Esophagus muscularis mucosa (tissue), 4 donors: ENCODE measurements at places on chromosomes 2 and 18. TPM values are rescaled to one million over a fixed set of nuclear protein-coding genes. Genes with fewer than 3 reads are reported as not detected.
A peak's percentile ranks its signal among the peaks of the same experiment; 100 is the strongest.

The REEP1 gene
- total RNA-seq: 95.1 TPM

GRCh38 chr2:230400041-230400440 lies 16.0 kb upstream of the SP100 start:
- no peaks in the 10 kb centered on the region for H3K36me3 ChIP-seq
- H3K27me3 ChIP-seq: no peaks in the 10 kb centered on the region
- DNase-seq: peak; percentile 90
- no peak overlapping the region for H3K4me3 ChIP-seq

GRCh38 chr2:197591339-197592072 lies 75.6 kb downstream of the MOB4 start:
- H3K27me3 ChIP-seq: no peaks in the 10 kb centered on the region
- H3K4me3 ChIP-seq: no peak overlapping the region
- H3K36me3 ChIP-seq: no peaks in the 10 kb centered on the region
- no peaks in the 10 kb centered on the region for H3K4me1 ChIP-seq
- no peak overlapping the region for H3K27ac ChIP-seq

DNA sequence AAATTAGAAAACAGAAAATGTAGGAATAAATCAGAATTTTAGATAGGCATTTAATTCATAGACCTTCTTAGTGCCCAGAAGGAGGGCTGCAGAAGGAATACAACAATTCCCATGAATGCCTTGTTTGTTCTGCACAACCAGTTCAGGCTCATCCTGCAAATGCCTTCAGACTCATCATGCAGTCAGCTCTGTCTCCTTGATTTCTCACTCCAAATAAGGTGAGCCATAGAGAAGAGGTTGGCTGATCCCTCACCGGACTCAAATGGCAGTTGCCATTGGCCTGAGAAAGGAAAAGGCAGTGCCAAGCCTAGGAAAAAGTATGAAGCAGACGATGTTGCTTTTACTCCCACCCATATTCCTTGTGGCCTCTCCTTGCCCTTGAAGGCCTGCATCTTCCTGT lies 50.3 kb downstream of the DSC3 start:
- no peak overlapping the region for H3K27ac ChIP-seq
- H3K4me3 ChIP-seq: no peak overlapping the region
- H3K4me1 ChIP-seq: no peaks in the 10 kb centered on the region

DNA sequence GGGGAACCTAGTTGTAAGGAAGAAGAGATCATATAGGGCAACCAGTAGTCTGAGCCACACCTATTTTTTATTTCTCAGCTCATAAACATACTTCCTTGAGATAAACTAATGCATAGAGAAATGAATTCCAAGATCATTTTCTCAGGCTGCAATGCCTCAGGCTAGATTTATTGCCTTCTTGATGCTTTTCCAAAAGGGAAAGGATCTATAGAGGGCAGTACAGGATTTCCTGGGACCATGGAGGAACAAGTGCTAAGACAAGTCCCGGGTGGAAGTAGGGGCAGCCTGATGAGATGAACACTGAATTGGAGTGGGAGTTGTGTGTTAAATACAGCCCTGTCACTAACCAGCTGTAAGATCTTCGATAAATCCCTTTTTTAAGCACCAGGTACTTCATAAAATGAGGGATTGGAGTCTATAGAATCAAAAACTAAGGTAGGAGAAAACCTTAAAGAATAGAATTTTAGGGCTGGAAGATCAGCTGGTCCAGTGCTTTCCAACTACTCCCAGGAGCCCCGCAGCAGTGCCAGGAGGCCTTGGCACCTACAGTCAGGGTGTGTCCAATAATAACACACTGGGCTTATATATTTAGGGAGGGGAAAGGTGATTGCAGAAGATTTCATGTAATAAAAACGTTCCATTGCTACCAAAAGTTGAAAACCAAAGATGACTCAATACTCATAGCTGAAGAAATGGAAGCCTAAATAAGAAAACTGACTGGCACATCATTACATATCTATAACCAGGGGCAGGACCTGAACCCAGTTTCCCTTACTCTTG lies 58.1 kb downstream of the SERTAD2 start:
- no peaks in the 10 kb centered on the region for H3K27me3 ChIP-seq
- no peak overlapping the region for H3K27ac ChIP-seq
- H3K4me3 ChIP-seq: no peak overlapping the region
- peaks cover 14% of the 10 kb centered on the region for H3K36me3 ChIP-seq
- peaks cover 6% of the 10 kb centered on the region for H3K4me1 ChIP-seq

DNA sequence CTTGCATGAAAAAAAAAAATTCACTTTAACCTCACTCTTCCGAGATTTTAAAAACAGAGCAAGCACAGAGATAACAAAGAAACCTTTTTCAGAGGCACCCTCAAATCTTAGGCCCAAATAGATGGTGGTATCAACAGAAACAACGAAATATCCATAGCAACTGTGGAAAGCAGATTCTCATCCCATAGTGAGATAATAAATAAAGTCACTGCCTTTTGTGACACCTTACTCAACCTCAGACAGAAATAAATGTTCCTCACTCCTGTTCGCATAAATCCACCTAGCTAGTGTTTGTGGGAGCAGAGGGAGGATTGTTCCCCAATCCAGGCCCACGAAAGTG lies 60.9 kb upstream of the RTN4 start:
- no peaks in the 10 kb centered on the region for H3K36me3 ChIP-seq
- H3K27ac ChIP-seq: peak overlapping the region; percentile 90
- no peaks in the 10 kb centered on the region for H3K27me3 ChIP-seq
- peaks cover 93% of the 10 kb centered on the region for H3K4me1 ChIP-seq
- DNase-seq: no peak
- H3K4me3 ChIP-seq: no peak overlapping the region

DNA sequence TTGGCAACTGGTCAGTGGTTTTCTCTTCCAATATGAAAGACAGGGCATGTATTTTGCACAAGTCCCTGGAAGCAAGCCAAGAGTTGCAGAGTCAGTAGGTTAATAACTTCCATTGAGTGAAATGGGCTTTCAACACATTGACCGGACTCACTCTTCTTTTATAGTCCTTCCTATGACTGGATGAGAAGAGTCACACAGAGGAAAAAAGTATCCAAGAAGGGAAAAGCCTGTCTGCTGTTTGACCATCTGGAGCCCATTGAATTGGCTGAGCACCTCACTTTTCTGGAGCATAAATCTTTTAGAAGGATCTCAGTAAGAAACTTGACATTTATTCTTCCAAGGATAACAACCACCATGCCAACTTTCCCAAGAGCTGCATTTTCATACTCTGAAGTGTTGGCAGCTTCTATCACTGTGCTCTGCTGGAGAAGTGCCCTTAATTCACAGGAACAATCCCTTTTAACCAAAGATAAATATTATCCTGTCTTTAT lies 45.4 kb downstream of the RASGRP3 start:
- H3K27ac ChIP-seq: peak overlapping the region; percentile 46
- H3K4me1 ChIP-seq: peaks cover 15% of the 10 kb centered on the region
- no peaks in the 10 kb centered on the region for H3K36me3 ChIP-seq
- H3K27me3 ChIP-seq: no peaks in the 10 kb centered on the region

GRCh38 chr2:207121784-207122183 lies 44.0 kb downstream of the KLF7 start:
- peak overlapping the region; percentile 36 for H3K27ac ChIP-seq
- peaks cover 12% of the 10 kb centered on the region for H3K36me3 ChIP-seq
- peaks cover 87% of the 10 kb centered on the region for H3K4me1 ChIP-seq
- no peak overlapping the region for H3K4me3 ChIP-seq

The SFTPB gene
- not detected for total RNA-seq

DNA sequence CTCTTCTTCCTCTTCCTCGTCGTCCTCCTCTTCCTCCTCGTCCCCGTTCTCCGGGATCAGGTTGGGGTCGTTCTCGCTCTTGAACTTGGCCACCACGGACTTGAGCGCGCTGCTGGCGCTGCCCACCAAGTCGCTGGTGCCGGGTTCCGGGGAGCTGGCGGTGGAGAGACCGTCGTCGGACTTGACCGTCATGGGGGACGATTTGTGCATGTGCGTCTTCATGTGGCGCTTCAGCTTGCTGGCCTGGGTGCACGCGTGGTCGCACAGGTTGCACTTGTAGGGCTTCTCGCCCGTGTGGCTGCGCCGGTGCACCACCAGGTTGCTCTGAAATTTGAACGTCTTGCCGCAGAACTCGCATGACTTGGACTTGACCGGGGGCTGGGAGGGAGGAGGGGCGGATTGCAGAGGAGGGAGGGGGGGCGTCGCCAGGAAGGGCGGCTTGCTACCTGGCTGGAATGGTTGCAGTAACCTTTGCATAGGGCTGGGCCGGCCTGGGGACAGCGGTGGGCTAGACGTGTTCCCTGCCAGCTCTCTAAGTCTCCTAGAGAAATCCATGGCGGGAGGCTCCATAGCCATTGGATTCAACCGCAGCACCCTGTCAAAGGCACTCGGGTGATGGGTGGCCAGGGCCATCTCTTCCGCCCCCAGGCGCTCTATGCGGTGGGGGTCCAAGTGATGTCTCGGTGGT lies 91.9 kb downstream of the BCL11A start:
- no peak for DNase-seq
- H3K27ac ChIP-seq: no peak overlapping the region
- H3K36me3 ChIP-seq: no peaks in the 10 kb centered on the region
- no peak overlapping the region for H3K4me3 ChIP-seq
- H3K4me1 ChIP-seq: peaks cover 6% of the 10 kb centered on the region
- no peaks in the 10 kb centered on the region for H3K27me3 ChIP-seq

DNA sequence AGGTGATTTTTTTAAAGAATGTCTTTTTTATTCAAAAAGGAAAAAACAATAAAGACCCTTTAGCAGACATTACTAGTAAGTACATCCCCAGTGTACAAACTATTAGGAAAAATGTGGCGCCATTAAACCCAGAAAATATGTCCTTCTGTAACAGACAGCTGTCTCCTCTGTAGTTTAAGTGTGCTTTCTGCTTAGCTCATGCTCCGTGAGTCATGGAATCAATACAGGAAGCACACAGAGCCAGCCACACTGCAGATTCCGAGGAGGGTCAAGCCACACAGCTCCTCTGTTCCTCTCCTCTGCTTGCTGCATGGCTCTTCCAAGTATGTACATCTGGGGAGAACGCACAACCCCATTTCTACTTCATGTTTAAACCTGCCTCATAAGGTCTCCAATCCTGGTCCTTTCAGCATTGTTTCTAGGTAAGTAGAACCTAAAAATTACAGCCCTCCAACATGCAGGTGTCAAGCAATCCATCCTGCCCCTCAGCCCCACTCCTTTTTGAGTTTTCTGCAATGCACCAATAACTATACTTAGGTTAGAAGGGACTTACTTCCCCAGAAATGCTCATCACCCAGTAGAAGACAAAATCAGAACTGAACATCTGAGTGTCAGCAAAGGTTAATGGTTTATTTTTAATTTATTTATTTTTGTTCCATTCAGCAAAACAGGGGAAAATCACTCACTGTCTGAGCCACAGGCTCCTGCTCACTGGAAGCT lies 37.5 kb downstream of the ACVR1 start:
- H3K4me3 ChIP-seq: peak overlapping the region; percentile 44
- H3K27me3 ChIP-seq: no peaks in the 10 kb centered on the region
- DNase-seq: peak; percentile 86
- peaks cover 59% of the 10 kb centered on the region for H3K4me1 ChIP-seq
- peak overlapping the region; percentile 67 for H3K27ac ChIP-seq
- no peaks in the 10 kb centered on the region for H3K36me3 ChIP-seq

DNA sequence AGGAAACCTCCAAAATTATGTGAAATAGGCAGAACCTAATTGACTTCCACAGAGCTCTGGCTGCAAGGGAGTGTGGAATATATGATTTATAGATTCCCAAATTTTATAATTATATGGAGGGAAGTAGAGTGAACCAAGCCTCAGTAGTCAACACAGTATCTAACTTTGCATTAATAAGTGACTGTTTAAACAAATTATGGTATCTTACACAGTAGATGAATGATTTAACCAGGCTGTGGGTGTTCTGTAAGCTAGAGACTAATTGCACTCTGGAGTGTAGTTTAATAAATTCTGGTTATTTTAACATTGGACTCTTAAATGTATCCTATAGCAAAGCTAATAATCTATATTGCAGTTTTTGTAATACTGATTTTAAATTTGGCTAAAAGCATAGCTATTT lies 183.5 kb downstream of the KIAA1328 start:
- H3K4me3 ChIP-seq: no peak overlapping the region
- no peaks in the 10 kb centered on the region for H3K27me3 ChIP-seq
- no peaks in the 10 kb centered on the region for H3K4me1 ChIP-seq
- H3K36me3 ChIP-seq: no peaks in the 10 kb centered on the region
- no peak for DNase-seq
